ENCODE measurements at places on chromosomes 11 and 22.

- no peaks in the 10 kb centered on the region for H3K27me3 ChIP-seq
- H3K36me3 ChIP-seq = peaks cover 89% of the 10 kb centered on the region
- H3K4me1 ChIP-seq = peaks cover 6% of the 10 kb centered on the region
- no peak for DNase-seq
- H3K27ac ChIP-seq = no peak overlapping the region
Observed at GRCh38 chr11:69083531-69084247, 35.0 kb downstream of the TPCN2 start.

DNA sequence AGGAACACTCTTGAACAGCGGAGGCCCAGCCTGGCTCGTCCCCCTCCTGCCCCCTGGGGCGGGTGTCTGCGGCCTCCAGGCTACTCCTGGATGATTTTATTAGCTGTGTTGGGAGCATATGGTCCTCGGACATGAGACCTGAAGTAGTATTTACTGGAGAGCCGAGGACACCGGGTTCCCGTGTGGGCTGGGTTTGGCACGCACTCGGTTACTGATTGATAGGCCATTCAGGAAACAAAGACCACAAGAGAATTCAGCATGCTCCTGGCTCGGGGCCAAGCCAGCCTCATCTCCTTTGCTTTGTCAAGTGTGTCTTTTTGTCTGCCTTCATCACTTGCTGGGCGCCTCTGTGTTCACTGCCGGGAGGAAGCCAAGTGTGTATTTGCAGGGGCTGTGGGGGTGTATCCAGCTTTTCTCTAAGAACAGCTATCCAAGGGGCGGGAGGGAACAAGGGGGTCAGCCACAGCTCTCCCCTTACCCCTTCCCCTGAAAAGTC, 9.7 kb downstream of the FXYD2 start:
- H3K4me3 ChIP-seq = no peak overlapping the region
- peak; percentile 81 for DNase-seq
- H3K36me3 ChIP-seq = no peaks in the 10 kb centered on the region
- H3K4me1 ChIP-seq = peaks cover 38% of the 10 kb centered on the region
- H3K27me3 ChIP-seq = no peaks in the 10 kb centered on the region
- H3K27ac ChIP-seq = peak overlapping the region; percentile 47

- no peak overlapping the region for H3K4me3 ChIP-seq
- no peaks in the 10 kb centered on the region for H3K27me3 ChIP-seq
- H3K36me3 ChIP-seq = no peaks in the 10 kb centered on the region
- H3K4me1 ChIP-seq = no peaks in the 10 kb centered on the region
- H3K27ac ChIP-seq = no peak overlapping the region
Observed at GRCh38 chr22:22914726-22915669, 27.4 kb downstream of the IGLL5 start.

- H3K36me3 ChIP-seq = no peaks in the 10 kb centered on the region
- H3K27ac ChIP-seq = no peak overlapping the region
- no peaks in the 10 kb centered on the region for H3K4me1 ChIP-seq
Observed at GRCh38 chr11:31387379-31387778, 17.7 kb downstream of the DNAJC24 start.

GRCh38 chr22:45460288-45461109, 42.2 kb upstream of the FBLN1 start:
- no peaks in the 10 kb centered on the region for H3K27me3 ChIP-seq
- peak overlapping the region; percentile 3 for H3K27ac ChIP-seq
- H3K4me3 ChIP-seq = no peak overlapping the region
- no peaks in the 10 kb centered on the region for H3K36me3 ChIP-seq
- H3K4me1 ChIP-seq = peaks cover 11% of the 10 kb centered on the region

- no peak for DNase-seq
- no peaks in the 10 kb centered on the region for H3K36me3 ChIP-seq
- no peak overlapping the region for H3K27ac ChIP-seq
Observed at GRCh38 chr11:36257351-36257750, 31.9 kb downstream of the COMMD9 start.

DNA sequence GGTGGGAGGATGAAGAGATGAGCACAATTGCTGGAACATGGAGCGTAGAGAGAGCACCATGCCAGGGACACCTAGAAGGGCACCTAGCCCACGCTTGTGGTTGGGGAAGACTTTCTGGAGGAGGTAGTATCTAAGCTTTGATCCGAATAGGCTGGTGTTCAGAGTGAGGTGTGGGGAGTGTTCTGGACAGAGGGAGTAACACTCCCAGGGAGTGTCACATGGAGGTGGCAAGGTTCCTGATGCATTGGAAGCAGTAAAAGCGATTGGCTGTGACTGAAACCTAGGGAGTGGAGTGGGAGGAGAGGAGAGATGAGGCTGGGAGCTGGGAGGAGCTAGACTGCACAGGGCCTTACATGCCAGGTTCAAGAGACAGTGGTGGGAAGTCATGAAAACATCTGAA, 188.0 kb upstream of the NCAM1 start:
- H3K36me3 ChIP-seq = no peaks in the 10 kb centered on the region
- DNase-seq = no peak
- no peaks in the 10 kb centered on the region for H3K4me1 ChIP-seq
- H3K27me3 ChIP-seq = no peaks in the 10 kb centered on the region
- no peak overlapping the region for H3K27ac ChIP-seq
- H3K4me3 ChIP-seq = no peak overlapping the region

DNA sequence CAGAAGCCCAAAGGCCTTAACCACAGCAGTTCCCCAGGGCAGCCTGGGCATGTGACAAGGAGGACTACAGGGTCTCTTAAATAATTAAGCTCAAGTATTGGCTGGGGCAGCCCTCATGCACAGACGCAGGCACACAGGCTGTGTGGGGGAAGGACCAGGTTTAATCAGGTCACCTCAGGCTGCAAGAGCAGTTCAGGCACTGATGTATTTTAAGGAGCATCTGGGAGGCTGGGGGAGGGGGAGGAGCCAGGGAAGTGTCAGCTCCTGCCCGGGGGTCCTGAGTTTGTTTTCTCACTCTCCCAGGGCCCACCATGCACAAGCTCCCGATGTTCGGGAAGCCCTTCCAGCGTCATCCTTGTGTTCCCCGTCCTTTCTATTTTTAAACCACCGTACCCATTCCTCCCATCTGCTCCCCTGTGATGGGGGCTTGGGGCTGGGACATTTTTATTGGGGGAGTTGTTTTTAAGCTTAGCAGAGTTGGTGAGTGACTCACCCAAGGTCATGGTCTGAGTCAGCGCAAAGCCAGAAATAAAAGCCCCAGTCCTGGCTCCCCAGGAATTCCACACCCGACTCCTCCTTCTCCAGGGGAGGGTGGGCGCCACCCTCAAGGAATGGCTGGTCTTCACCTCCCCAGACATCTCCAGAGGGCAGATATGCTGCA, 2.4 kb downstream of the CSDC2 start:
- H3K4me1 ChIP-seq = peaks cover 40% of the 10 kb centered on the region
- no peaks in the 10 kb centered on the region for H3K27me3 ChIP-seq
- H3K36me3 ChIP-seq = no peaks in the 10 kb centered on the region
- no peak for DNase-seq

GRCh38 chr11:69640995-69641581, at the start of gene CCND1:
Gene CCND1, plus strand, starts transcription at chr11:69641156. Its CDS starts 158 bp downstream, at chr11:69641314.
- peak within 1 kb of the TSS; percentile 89 for H3K27ac ChIP-seq
- DNase-seq = peak; percentile 75
- peaks cover 54% of the 10 kb centered on the region for H3K27me3 ChIP-seq
- peak within 1 kb of the TSS; percentile 87 for H3K4me3 ChIP-seq

- DNase-seq = no peak
- no peaks in the 10 kb centered on the region for H3K27me3 ChIP-seq
- H3K4me1 ChIP-seq = peaks cover 50% of the 10 kb centered on the region
- peak overlapping the region; percentile 36 for H3K4me3 ChIP-seq
Observed at GRCh38 chr11:61956191-61957020, 6.3 kb downstream of the BEST1 start.

- no peak overlapping the region for H3K4me3 ChIP-seq
- no peak overlapping the region for H3K27ac ChIP-seq
- no peaks in the 10 kb centered on the region for H3K27me3 ChIP-seq
- DNase-seq = no peak
- no peaks in the 10 kb centered on the region for H3K4me1 ChIP-seq
- H3K36me3 ChIP-seq = no peaks in the 10 kb centered on the region
Observed at GRCh38 chr11:6687876-6688275, 4.7 kb upstream of the MRPL17 start.

- H3K4me3 ChIP-seq = no peak overlapping the region
- no peaks in the 10 kb centered on the region for H3K36me3 ChIP-seq
- H3K27me3 ChIP-seq = peaks cover 36% of the 10 kb centered on the region
- peaks cover 3% of the 10 kb centered on the region for H3K4me1 ChIP-seq
- no peak overlapping the region for H3K27ac ChIP-seq
- no peak for DNase-seq
Observed at GRCh38 chr11:124887667-124888013, 10.0 kb downstream of the ROBO4 start.

DNA sequence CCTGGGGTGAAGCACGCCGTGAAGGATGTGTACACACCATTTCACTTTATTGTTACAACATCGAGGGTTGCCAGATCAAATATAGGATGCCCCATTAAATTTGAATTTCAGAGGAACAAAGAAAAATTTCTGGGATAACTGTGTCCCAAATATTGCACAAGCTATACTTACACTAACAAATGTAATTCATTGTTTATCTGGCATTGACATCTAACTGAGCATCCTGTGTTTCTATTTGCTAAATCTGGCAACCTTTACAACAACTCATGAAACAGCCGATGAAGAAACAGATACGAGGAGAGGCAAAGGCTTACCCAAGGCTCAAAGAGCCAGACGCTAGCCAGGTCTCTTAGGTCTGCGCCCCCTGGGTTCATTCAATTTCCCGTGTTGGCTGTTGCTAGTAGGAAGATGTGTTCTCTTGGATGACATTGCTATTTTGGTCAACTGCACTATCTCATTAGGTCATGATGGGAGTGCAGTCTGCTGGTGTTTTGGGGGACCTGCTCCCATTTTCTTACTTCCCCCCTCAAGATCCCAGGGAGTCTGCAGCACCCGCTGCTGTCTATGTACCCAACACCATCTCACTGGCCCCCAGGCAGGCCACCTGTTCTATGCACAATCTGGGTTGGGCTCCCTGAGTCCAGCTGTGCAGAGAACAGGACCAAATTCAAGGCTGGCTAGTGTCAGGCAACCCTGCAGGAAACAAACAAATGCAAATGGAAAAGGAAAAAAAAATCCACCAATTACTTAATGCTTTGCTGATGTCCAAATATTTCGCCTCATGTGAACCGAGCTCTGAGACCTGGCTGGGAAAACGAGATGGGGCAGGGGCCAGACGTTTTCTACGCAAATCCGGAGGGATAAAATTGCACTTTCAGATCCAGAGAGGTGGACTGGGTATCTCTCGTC, 560.9 kb downstream of the MIAT start:
- H3K27me3 ChIP-seq = peaks cover 6% of the 10 kb centered on the region
- peak overlapping the region; percentile 34 for H3K27ac ChIP-seq
- H3K36me3 ChIP-seq = no peaks in the 10 kb centered on the region
- H3K4me1 ChIP-seq = peaks cover 14% of the 10 kb centered on the region

DNA sequence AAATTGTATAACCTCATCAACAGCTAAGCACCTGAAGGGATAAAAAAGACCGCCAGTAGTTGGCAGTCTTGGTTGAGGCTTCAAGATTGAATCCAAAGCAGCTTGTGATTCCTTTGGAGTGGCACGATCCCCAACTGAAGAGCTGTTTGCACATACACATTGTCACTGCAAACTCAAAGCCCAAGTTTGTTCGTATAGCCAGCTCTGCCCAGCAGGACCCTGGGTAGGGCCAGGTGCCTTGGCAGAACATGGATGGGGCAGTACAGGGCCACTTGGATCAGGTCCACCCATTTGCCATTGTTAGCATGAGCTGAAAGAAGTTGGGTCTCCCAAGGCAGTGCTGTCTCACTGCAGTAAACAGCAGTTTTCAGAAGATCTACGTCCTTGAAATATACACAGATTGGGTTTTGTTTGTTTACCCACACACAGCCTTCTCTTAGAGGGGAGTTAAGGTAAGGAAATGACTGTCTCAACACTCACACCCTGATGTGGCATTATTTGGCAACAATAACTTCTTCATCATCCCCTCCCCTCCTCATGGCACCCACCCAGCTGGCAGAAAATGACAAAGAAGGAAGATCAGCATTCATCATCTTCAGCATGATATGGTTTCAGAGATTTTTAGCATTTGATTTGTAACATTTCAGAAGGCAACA, 132.9 kb downstream of the COMMD9 start:
- no peak overlapping the region for H3K27ac ChIP-seq
- DNase-seq = no peak
- H3K27me3 ChIP-seq = no peaks in the 10 kb centered on the region
- H3K4me1 ChIP-seq = peaks cover 11% of the 10 kb centered on the region
- no peaks in the 10 kb centered on the region for H3K36me3 ChIP-seq

DNA sequence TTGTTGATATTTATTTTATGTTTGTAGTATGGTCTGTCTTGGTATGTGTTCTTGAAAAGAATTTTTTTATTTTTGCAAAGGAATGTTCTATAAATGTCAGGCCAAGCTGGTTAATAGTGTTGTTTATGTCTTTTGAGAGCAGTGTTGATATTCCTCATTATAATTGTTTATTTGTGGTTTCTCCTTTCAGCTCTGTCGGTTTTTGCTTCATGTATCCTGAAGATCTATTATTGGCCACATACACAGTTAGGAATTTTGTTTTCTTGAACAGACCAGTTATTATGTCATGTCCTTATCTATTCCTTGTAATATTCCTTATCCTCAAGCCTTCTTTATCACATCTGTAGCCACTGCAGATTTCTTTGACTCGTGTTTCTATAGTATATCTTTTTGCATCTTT, 56.5 kb downstream of the PDHX start:
- no peak overlapping the region for H3K27ac ChIP-seq
- no peak for DNase-seq
- no peaks in the 10 kb centered on the region for H3K27me3 ChIP-seq
- H3K36me3 ChIP-seq = no peaks in the 10 kb centered on the region
- H3K4me1 ChIP-seq = no peaks in the 10 kb centered on the region
- H3K4me3 ChIP-seq = no peak overlapping the region

GRCh38 chr22:49657275-49657973, 170.2 kb downstream of the BRD1 start:
- no peaks in the 10 kb centered on the region for H3K27me3 ChIP-seq
- peak; percentile 48 for DNase-seq
- H3K4me1 ChIP-seq = no peaks in the 10 kb centered on the region
- H3K27ac ChIP-seq = peak overlapping the region; percentile 29
- peak overlapping the region; percentile 64 for H3K4me3 ChIP-seq

- no peak overlapping the region for H3K27ac ChIP-seq
- H3K27me3 ChIP-seq = peaks cover 19% of the 10 kb centered on the region
- DNase-seq = no peak
Observed at GRCh38 chr11:112748713-112749543, 212.3 kb upstream of the NCAM1 start.

All from stomach (tissue), 19 donors.